Stimulated activated CD4-positive, alpha-beta T cell treated with anti-CD3 and anti-CD28 coated beads, Interleukin-1b, Interleukin-23, amount 100 ng/mL, for 1 hour (primary cell): ENCODE measurements at places on chromosomes 4 and X.

DNA sequence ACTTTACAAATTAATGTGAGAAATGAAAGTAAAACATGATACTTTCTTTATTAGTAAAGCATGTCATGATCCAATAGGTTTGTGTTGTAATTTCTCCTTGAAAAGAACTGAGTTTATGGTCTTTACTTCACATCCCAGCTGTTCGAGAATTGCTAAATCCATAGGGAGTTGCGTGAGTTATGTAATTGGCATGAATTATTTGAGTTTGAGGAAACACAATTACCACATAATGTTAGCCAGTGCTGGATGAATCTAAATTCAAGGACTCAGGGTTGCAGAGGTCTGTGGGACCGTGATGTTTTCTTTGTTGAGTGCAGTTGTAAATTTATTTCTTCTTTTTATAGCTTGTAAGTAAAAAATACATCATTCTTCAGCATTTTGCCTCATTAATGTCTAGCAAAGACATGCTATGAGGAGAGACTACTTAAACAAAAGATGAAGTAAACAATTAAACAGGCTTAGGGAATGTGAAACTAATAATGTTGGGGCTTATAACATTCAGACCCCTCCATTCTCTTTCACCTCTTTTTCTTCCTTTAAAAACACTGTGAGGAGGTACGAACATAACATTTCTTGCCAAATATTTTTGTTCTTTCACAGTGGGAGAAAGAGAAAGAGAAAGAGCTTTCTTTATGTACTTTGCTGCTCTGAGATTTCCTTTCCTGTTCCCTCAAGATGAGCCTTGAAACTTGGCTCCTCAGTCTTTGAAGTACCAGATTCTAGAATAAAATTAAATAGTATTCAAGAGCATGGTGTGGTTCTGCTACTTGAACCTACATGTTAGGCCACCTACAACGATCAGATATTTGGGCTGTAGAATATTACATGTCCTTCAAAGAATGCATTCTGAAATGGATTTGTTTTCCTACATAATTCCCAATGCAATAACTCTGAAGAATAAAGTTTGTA is 159.6 kb upstream of the ANK2 start:
- no peak for DNase-seq

DNA sequence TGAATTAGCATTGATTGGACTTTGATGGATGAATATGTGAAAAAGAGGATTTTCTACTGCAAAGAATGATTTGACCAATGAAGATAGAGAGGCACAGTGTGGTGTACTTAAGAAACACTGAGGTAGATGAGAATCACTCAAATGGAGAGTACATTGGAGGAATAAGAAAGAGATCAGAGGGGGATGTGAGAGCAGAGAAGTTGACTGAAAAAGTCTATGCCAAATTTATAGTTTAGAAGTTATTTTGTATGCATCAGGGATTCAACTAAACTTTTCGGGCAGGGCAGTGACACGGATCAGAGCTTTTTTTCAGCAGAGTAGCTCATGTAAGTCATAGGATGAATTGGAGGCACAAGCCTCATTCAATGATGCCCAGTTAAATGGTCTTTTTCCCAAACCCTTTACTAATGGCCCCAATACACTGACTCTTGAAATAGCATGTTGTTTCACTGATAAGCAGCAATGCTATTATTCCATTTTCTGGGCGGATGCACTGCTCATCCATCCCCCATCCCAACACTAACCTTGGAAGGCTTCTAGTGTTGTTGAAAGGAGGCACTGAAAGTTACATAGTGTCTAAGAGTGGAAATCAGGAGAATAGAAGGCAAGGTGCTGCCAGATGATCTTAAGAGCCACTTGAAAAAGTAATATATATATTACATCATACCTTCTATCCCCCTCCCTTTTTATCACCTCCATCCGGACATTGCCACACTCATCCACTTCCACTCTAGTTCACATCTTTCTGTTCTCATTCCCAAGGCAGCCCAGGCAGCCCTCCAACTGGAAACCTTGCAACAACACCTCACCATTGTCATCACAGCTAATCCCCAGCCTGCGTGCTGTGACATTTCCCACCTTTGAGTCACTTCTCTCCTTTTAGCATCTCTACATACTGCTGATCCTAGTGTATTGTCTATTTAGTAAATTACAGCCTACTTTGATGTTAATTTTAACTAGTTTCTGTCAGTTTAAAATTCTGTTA is 46.1 kb downstream of the ARHGAP24 start:
- no peak for DNase-seq

DNA sequence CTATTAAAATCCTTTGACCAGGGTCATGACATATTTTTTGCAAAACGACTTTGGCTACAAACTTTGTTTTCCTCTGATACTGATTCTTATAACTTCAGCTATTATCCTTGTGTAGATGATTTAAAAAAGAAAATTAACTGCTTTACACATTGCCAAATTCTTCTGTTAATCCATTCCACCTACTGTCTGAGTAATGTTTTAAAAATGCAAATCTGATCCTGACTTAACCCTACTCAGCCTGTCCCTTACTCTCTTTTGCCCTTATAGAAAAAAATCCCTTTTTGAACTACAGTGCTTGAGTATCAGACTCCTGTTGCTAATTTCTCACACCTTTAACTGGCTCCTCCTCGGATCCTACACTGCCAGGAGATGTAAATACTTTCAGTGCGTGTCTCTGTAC is 723.1 kb downstream of the ADGRL3 start:
- no peak for DNase-seq

GRCh38 chrX:72041176-72041575 is 90.5 kb downstream of the RTL5 start:
- no peak for DNase-seq

GRCh38 chrX:154779261-154779660 is 16.6 kb downstream of the DKC1 start:
- DNase-seq, result no peak

DNA sequence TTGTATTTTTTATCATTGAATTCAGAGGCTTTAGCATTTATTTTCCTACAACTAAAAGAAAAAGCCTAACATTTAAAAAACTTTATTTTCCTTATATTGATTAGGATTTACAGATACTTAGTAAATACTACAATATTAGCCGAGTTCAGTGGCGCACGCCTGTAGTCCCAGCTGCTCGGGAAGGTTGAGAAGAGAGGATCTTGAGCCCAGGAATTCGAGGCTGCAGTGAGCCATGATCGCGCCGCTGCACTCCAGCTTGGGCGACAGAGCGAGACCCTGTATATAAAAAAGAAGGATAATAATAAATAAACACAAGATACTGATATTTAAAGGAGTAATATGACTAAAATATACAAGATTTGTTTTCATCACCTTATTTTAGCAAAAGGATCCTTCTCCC is 681 bp upstream of the UPF3B start:
- DNase-seq, result no peak

- no peak for DNase-seq
These were observed 28.1 kb downstream of the ABLIM2 start for GRCh38 chr4:8130346-8131066.

DNA sequence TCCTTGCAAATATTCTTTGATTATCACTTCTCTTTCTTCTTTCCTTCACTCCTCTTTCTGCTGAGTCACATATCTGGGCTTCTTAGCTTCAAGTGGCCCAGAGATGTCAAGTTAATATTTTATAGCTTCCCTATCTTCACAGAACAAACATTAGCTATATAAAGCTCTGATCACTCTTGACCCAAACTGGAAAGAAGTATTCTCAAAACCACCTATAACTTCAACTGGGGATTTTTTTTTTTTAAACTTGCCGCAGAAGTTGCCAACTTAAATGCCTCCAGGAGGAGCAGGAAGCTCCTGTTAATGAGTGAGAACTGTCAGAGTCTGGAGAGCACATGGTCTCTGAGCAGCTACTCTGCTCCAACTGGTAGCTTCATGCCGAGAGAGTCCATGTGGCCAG is 233.3 kb upstream of the EDNRA start:
- no peak for DNase-seq

DNA sequence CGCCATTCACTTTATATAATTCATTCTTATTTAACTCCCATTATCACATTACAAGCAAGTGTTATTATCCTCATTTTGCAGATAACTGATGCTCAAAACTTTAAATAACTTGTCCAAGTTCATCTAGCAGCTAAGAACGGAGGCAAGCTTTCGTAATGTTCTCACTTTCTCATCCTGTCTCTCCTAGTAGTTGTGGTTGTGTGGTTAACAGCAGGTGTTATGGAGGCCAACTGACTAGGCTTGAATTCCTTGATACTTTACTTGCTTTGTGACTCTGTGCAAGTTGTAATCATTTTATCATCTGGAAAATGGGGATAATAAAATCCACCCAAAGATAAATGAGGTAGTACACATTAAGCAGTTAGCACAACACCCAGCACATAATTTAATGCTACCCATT is 109.9 kb upstream of the PTPN13 start:
- DNase-seq, result no peak

- no peak for DNase-seq
These were observed 20.5 kb upstream of the TSR2 start for GRCh38 chrX:54419559-54420302.
